ENCODE measurements at places on chromosomes 5 and 9.

GRCh38 chr5:136058972-136059354, 30.2 kb downstream of the TGFBI start:
- DNase-seq, result no peak

- DNase-seq, result no peak
Observed at GRCh38 chr5:116887104-116887503, 312.5 kb upstream of the SEMA6A start.

- DNase-seq, result no peak
Observed at GRCh38 chr9:83620841-83621636, 1.9 kb upstream of the IDNK start.

- DNase-seq, result no peak
Observed at GRCh38 chr5:107290780-107291398, 379.8 kb downstream of the EFNA5 start.

DNA sequence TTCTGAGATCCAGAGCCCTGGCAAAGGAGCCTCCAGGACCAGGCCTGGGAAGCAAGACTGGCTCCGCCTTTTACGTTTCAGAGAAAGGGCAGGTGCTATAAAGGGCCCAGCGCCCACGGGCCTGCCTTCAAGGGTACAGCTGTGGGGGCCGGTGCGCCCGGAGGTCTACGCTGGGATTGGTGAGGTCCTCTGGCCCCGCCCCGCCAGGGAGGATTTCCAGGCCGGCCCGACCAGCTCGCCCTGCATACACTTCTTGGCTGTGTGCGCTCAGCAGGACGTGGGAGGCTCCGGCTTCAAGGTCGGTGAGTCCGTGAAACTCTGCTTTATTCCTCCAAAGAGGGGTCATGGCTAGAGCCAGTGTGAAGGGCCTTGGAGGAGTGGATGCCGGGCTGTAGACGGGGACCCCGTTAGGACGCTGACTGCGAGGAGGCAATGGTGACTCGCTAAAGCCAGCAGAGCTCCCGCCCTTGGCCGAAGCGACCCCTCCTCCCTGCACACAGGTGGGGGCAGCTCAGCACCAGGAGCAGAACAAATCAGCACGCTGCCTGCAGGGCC, at the start of gene CKMT2:
Gene CKMT2, plus strand, starts transcription at position 243 of the 555 bp plus-strand sequence. CDS start 17,811 bp downstream, outside the sequence.
- no peak for DNase-seq

- DNase-seq, result no peak
Observed at GRCh38 chr5:94740286-94740685, 121.8 kb downstream of the SLF1 start.

DNA sequence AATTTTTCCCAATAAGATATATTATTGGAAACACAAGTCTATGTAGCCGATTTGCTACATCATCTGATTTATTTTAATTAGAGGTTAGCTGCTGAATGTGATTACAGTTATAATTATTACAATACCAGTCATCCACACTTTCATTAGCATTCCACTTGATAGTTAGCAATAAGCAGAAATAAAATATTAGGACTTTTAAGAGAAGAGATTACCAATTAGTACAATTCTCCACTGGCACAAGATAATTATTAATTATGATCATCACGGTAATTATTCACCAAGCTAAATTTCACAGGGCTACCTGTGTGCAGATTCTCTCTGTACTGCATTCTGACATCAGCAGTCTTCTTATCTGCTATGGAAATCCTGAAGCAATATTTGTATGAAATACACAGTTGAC, 474.7 kb downstream of the TLE4 start:
- no peak for DNase-seq

- DNase-seq, result no peak
Observed at GRCh38 chr5:141050622-141051520, at the start of gene PCDHB1. TSS of gene PCDHB1 (plus strand) at chr5:141051374. CDS start at chr5:141051471, 97 bp downstream.

DNA sequence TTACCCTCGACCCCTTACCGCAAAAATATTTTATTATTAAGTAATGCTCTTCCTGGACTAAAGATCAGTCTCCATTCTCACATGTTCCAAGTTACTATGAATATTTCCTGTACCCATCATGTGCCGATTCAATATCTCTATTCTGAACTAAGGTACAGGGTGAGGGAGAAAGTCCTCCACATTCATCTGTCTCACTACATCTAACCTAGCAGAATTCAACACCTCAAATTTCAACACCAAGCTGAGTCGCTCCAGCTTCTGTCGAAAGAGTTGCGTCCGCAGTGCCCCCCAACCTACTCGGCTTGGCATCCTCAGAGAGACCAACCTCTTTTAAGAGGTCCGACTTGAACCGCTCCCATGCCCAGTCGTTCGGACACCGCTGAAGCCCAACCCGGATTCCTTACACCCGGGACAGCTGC, 1.0 kb downstream of the CERT1 start:
- peak; percentile 3 for DNase-seq

- DNase-seq, result no peak
Observed at GRCh38 chr5:118687661-118688621, 300.4 kb downstream of the DTWD2 start.

DNA sequence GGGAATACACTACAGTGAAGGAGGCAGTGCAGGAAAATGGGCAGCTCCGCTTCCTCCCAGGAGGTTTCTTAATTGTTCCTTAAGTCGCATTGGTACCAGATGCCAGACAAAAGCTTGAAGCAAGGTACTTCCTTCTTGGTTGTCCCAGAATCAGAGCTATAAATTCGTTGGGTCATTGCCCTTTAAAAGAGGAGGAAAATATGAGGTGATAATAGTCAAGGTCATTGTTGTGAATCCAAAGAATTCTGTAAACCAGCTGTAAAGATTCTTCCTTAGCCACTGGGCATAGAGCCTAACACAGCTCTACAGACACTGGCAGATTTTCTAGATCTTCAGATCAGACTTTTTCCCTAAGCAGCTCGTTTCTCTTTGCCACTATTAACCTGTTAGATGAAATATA, 444.1 kb upstream of the TLE4 start:
- DNase-seq, result no peak

- DNase-seq, result no peak
Observed at GRCh38 chr5:148809781-148810524, 16.5 kb upstream of the ADRB2 start.

DNA sequence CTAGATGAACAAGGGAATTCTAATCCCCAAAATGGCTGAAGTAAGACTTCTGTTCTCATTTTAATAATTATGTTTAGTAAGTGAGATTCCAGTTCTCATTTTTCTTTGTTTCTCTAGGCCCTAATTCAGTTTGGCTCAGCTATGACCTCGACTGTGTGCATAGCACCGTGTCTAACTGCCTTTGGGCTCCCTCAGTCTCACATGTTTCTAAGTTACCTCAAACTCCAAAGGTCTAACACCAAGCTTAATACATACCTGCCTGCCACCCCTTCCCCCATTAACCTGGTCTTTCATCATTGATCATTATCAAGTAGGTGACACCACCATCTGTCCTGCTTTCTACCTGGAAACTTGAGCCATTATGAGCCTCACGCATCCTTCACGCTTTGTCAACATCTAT, 273.2 kb downstream of the SAXO1 start:
- no peak for DNase-seq

DNA sequence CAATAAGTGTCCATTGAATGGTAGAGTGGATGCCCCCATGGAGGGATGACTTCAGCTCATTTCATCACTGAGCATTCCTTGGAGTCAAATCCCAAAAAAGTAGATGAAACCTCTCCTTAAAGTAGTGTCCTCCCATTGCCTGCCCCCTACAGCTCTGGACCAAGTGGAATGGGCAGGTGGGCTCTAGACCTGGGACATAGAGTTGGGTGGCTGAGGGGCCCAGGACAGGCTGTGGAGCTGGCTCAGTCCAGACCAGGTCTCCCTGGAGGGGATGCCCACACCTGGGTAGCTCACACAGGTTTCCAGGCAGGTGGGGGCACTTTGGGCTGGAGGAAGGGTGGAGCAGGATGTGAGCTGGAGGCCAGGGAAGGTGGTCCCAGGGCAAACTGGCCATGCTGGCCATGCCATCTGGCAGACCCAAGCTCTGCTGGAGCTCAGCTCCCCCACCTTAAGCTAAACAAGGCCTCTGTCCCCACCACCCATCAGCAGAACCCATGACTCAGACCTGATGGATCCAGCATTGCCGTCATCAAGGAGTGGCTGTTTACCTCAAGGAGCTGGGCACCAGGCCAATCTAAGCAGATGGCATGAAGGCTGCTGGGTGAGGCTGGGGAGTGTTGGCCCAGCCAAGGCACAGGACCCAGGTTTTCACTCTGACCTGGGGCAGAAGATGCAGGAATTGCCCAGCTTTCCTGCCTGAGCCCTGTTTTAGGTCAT, 6.2 kb upstream of the SPINK4 start:
- no peak for DNase-seq

DNA sequence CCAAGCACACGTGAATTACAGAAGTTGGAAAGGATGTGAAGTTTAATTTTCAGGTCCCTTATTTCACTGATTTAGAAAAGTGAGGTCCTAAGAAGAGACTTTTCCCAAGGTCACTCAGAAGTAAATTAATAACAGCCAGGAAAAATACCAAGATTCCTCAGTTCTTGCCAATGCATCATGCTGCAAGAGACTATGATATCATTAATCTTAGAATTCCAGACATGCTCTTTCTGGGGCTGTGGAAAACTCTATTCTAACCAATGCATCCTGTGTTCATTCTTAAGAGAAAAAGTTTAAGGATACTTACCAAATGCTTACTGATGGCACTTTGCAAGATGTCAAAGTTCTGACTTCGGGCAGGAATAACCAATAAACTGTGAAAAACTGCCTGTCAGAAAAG, 42.8 kb downstream of the TEX10 start:
- no peak for DNase-seq

- DNase-seq, result no peak
Observed at GRCh38 chr9:29753638-29754037, 2180.4 kb upstream of the C9orf72 start.

DNA sequence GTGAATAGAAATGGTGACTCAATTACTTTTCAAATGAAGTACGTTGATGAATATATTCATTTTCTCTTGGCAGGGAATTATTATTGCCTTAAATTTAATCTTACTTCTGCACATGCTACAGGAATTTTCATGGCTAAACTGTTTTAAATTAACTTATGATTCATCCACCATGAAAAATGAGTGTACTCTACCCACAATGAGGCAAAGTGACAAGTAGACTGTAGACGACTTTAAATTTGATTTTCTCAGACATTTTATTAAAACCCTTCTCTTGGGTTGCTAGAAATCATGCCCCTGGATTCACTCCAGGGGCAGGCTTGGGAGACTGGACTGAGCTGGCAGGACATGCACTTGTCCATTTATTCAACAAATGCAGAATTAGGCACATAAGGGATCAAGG, 23.5 kb upstream of the ERAP2 start:
- no peak for DNase-seq

DNA sequence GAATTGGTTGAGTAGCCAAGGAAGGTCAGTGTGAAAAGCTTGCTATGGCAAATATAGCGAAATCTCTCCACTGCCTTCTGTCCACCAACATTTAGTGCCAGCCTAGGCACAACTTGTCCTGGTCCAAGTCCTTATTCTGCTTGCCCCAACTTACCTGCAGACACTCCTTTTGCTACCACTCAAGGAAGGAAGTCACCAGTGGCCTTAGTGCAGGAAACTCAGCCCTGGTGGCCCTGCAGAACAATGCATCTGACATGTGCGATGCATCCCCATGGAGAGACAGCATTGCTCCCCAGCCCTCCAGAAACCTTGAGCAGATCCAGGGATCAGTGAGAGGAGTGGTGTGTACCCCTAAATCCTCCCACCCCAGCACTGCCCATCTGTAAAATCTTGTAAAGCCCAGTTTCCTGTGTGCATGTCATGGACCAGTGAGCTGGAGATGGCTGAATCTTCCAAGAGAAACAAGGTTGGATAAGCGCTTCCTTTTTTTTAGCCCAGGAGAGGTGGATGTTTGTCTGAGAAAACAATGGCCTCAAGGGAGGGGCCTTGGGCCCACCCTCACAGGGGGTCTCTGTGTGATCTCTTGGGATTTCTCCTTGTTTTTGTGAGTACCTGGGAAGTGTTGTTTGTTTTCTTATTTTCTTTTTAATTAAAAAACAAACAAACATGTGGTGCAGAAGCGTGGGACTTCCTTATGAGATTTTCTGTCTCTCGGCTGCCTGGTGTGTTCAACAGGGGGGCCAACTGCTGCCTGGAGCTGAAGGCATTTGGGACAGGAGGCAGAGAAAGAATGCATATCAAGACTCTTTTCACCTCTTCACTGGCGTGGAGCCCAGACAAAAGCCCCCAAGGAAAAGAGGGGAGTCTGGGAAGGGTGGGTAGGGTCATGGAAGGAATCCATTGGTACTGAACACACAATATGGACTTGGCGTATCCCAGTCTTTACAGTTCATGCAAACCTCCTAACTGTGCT, 3.6 kb downstream of the FOXI1 start:
- DNase-seq, result no peak

GRCh38 chr5:35066260-35066795, 18.6 kb upstream of the AGXT2 start:
- no peak for DNase-seq

- DNase-seq, result no peak
Observed at GRCh38 chr9:87878989-87879511, 3.6 kb upstream of the SPATA31E1 start.

GRCh38 chr5:104890767-104891166, 1328.2 kb upstream of the NUDT12 start:
- DNase-seq, result no peak

- DNase-seq, result no peak
Observed at GRCh38 chr5:181204113-181204825, 727 bp downstream of the TRIM7 start.

- DNase-seq, result no peak
Observed at GRCh38 chr9:5587024-5587423, 41.9 kb upstream of the RIC1 start.

DNA sequence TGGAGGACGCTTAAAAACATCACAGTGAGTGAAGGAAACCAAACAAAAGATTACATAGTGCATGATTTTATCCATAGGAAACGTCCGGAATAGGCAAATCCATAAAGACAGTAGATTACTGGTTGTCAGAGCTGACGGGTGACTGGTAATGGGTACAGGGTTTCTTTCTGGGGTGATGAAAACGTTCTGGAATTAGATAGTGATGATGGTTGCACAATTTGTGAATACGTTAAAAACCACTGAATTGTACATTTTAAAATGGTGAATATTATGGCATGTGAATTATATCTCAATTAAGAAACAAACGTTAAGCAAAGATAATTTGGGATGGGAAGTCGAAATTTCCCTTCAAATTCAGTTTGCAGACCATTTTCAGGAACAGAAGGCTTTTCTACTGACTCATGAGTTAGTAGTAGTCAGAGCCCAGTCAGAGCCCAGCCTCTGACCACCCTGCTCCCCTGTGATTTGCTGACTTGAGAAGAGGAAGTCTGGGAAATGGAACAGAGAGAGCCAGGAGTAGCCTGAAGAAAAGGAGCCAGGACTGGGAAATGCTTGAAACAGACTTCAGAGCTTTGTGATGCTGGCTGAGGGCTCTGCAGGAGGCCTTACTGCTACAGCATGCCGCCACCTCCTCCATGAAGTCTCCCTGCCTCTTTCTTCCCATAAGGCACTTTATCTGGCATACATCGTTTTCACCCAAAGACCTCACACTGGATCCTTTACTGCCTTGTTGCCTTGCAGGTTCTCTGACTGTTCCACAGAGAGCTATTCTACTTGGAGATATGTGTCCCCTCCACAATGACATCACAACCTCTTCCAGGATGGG, 46.4 kb upstream of the CTNNA1 start:
- no peak for DNase-seq
